ENCODE measurements at places on chromosomes 11 and 22.

GRCh38 chr11:116052603-116053547 is 548.7 kb upstream of the CADM1 start:
- no peak for DNase-seq

DNA sequence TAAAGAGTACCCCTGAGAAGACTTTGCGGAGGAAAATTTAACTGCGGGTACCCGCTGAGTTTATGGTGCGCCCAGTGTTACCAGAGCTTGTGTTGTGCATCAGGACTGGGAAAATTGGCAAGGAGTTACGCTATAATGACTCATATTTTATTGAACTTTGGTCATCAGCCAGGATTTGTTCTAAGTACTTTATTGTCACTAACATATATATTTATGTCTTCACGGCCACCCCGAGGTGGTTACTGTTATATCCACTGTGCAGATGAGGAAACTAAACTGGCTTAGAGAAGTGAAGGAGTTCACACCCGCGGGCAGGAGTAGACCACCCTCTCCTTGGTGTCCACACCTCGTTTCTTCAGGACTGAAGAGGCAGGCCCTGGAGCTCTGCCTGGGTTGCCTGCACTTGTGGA is 667 bp downstream of the ACCS start:
- peak; percentile 93 for DNase-seq

- peak; percentile 12 for DNase-seq
Measured at GRCh38 chr11:121521145-121522042, 68.6 kb upstream of the SORL1-AS1 start.

DNA sequence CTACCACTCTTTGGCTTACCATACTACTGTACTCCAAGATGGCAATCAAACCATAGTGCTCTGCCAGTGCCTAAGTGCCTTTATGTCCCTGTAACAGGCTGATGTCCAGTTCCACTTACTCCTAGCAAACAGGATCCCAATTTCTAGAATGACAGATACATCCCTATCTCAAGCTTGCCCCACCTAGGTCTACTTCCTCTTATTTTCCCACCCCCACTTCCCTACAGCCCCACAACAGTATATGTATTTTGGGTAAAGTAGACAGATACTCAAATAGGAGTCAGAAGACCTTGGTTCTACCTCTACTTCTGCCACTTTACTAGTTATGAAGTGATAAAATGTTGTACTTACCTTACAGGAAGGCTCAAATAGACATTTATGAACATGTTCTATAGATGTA is 24.1 kb downstream of the SIK3 start:
- no peak for DNase-seq

DNA sequence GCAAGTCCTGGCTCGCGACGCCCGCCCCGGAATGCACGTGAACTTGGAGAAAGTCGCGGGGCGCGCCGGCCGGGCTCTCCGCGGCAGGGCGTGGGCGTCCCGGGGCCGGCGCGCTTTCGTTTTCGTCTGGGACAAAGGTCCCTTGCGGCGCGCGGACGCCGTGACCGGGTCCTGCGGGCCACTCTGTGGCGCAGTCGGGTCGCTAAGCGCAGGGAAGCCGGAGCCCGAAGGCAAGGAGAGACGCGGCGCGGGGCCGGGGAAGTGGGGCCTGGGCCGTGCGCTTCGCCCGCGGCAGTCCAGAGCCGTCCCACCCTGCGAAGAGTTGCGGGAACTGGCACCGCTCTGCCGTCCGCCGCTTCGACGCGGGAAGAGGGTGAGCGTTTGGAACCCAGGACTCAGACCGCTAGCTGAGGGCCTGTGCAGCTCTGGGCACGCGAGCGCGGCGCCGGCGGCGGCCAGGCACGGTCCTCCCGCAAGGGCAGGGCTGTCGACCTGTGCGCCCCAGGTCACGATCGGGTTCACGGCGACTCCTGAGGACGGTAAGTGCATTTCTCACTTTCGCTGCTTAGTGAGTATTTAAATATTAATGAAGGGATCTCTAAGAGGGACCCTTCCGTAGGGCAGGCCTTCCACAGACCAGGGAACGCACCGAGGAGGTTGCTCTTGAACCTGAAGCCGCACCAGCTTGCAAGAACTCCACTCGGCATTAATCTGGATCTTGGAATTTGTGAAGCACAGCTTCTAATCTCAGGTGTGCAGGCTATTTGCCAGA is 78.0 kb upstream of the PPARA start:
- peak; percentile 42 for DNase-seq

- DNase-seq, result no peak
Measured at GRCh38 chr11:97548280-97548679, 1158.5 kb downstream of the JRKL start.

DNA sequence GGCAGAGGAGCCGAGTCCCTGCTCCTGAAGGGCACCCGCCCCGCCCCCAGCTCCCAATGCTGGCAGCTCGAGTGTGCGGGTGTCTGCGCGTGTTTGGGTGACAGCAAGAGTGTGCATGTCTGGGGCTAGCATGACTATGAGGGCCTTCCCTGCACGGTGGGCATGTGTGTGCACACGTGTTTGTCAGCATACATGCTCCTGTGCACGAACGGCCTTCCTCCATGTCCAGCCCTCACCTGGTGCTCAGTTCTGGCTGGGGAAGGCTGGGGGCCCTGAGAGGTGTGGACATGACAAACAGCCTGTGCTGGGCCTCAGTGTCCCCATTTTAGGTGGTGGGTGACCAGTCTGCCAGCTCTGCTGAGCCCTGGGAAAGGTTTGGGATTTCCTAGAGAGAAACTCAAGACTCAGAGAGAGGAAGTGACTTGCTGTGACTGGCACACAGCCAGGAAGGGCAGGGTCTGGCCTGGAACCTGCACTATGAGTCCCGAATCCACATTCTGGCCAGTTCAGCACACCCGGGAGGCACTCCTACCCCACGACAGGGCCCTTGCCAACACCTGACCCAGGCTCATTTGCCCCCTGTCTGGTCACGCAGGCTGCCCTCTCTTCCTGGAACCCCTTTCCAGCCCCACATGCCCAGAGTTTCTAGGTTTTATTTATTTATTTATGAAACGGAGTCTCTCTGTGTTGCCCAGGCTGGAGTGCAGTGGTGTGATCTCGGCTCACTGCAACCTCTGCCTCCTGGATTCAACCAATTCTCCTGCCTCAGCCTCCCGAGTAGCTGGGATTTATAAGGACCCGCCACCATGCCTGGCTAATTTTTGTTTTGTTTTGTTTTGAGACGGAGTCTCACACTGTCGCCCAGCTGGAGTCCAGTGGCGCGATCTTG is 3.3 kb upstream of the SHISA8 start:
- DNase-seq, result peak; percentile 48

GRCh38 chr11:101618709-101619108 is 34.9 kb upstream of the TRPC6 start:
- peak; percentile 91 for DNase-seq

- no peak for DNase-seq
Measured at GRCh38 chr11:64321533-64321932, 3.6 kb downstream of the PRDX5 start.
